ENCODE measurements at places on chromosomes 3 and 15. TPM values are rescaled to one million over a fixed set of nuclear protein-coding genes. Genes with fewer than 3 reads are reported as not detected.

- DNase-seq: no peak
Measured at GRCh38 chr3:6022621-6023020, 835.1 kb downstream of the EDEM1 start.

Gene COL6A5
- not detected for total RNA-seq

GRCh38 chr3:277873-278272, 81.3 kb downstream of the CHL1 start:
- no peak for DNase-seq

- DNase-seq: peak; percentile 53
Measured at GRCh38 chr15:39874890-39875549, 45.0 kb downstream of the GPR176 start.

Gene AHSG
- not detected for total RNA-seq

Gene SPINK8
- total RNA-seq: not detected

Gene MAP4
- 157 TPM for total RNA-seq

GRCh38 chr3:9246189-9246588, 3.3 kb downstream of the SRGAP3 start:
- DNase-seq: no peak

Gene MESP2
- total RNA-seq: 2.9 TPM

DNA sequence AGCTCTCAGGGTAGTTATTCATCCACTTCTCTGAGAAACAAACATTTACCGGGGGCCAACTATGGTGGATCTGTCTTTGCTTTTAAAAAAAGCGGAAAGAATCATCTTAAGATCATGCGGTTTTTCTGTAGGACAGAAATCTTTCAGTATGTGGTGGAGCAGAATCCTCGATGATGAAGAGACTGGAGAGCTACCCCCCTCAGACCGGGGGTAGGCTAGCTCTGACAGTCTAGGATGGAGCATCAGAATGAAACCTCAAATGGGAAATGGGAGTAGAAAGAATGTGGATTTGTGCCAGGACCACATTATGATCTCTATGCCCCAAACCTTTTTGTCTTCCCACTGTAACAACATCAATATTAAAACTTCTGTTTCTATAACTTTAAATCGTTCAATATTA, 30.3 kb downstream of the TPRG1 start:
- DNase-seq: no peak

Data from fibroblast of the aortic adventitia (primary cell).